Activated CD4-positive, alpha-beta T cell treated with anti-CD3 and anti-CD28 coated beads, Interleukin-2, amount 50 U/mL, for 24 hours (primary cell): ENCODE measurements at places on chromosomes 5 and 9.

DNA sequence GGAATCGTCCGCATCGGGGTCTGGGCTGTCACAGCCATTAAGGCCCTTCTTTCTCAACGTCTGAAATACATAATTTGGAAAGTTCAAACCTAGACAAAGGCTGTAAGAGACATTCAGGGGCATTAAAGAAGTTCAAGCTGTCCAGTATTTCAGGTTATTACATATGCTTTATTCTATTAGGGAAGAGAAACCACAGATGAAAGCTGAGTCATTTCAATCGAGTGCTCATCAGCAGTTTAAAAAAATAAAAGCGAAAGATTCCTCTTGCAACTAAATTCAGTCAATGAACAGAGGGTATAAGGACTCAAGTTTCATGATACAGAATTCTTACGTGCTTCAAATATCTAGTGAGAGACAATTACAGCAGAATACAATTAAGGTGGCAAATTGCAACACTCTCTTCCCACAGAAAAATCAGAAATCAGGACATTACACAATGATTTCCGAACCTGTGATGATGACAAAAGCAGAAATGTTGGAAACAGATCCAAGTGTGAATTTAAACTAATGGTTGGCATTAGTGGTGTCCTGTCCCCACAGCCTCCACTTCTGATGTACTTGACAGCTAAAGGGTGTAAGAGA lies 121.6 kb downstream of the MEF2C start:
- no peak for DNase-seq

DNA sequence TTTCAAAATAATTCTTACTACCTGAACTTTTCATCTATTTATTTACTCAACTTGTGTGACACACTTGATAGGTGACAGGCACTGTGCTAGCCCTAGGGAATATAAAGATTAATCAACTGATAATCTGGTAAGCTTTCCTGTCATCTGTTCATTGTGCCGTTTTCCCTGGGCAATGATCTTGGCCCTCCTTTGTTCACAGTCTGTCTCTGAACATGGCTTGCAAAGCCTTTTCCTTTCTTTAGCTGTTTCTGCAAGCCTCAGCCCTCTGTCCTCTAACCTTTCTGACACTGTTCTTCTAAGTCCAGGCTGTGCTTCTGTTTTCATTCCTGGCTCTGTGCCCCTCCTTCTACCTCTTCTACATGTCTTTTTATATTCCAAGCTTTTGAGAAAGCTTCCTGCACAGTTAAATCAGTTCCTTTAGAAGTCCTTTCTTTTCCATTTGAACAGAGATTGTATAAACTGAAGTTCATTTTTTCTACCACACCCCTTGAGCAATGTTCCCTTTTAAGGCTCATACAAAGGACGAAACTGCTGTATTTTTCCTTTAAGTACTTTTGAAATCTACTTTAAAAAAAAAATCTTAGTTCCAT lies 803.0 kb upstream of the ZNF608 start:
- no peak for DNase-seq

DNA sequence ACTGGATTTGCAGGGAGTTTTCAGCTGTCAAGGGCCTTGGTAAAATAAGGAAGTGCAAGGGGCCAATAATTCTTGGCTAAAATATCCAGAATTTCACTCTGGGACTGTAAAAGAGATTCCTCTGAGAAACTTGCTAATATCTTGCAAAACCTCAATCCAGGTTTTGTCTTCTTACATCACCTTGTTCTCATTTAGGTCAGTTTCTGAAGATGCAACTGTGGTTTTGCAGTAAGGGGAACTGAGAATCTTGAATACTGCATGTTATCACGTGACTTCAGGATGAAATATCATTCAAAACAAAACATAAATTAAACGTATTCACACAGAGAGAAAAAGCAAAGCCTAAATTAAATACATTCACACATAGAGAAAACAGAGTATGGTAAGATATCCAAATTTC lies 35.0 kb upstream of the RIC1 start:
- DNase-seq = no peak

DNA sequence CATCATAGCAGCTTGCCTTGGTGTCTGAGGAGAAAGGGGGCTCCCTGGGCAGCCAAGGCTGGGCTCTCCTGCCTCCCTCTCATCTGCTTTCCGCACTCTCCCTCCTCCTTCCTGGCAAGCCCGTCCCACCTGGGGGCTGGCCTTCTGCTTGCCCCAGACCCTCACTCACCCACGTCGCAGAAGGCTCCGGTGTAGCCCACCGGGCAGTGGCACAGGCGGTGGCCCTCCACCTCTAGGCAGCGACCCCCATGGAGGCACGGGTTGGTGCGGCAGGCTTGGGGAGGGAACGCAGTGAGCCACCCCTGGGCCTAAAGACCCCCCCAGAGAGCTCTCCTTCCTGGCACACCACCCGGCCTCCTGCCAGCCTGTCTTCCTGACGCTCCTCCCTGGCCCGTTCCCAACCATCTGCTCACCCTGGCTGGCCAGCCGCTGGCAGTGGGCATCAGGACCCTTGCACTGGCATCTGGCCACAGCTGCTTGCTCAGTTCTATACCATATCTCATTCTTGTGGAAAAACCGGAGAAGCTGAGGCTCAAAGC lies 4.2 kb upstream of the PFN3 start:
- DNase-seq = no peak

GRCh38 chr5:62922191-62922590 lies 343.6 kb downstream of the LRRC70 start:
- DNase-seq = no peak

- DNase-seq = no peak
These were observed 72.0 kb upstream of the STXBP1 start for GRCh38 chr9:127539982-127540663.

- DNase-seq = no peak
These were observed 63.1 kb downstream of the PPP2R2B start for GRCh38 chr5:146815411-146815810.

DNA sequence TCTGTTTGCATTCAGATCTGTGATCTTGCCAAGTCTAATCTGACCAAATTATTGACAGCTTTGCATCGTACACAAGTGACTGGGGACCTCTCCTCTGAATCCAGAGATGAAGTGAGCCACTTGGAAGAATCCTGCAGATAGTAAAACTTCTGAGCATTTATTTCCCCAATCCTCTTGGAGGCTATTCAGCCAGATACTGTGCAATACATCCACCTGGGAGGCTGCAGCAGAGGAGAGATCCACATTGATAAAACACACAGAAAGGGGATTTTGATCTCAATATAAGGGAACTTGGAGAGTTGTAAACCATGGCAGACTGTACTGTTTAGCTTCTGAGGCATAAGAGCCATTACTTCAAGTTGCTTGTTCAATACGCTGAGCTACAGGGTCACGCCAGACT lies 654.6 kb downstream of the MTRR start:
- DNase-seq = no peak

- no peak for DNase-seq
These were observed 607 bp downstream of the PCSK1 start for GRCh38 chr5:96432216-96433065.

- DNase-seq = no peak
These were observed 31.9 kb upstream of the SPARC start for GRCh38 chr5:151718646-151719045.

- no peak for DNase-seq
These were observed 73.6 kb upstream of the RETREG1 start for GRCh38 chr5:16690243-16690852.

DNA sequence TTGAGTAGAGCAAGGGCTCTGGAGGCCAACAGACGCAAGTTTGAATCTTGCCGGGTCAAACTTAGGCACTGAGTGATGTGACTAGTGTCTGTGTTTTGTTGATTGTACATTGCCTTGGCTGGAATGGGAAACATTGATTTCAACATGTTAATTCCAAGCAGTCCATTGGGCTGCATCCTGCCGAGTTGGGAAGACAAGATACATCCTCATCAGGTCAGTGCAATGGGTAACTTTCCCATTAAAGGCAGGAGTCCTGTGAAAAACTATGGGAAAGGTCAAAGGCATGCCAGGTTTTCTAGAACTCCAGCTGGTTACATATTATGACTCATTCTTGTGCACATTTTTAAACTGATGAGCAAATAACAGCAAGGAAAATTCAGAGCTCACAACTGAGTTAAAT lies 126.5 kb upstream of the ABCA1 start:
- no peak for DNase-seq

- no peak for DNase-seq
These were observed 323.4 kb downstream of the FBXL7 start for GRCh38 chr5:15823398-15823797.

- DNase-seq = peak; percentile 54
These were observed 137.6 kb downstream of the SUSD1 start for GRCh38 chr9:112037281-112038016.

DNA sequence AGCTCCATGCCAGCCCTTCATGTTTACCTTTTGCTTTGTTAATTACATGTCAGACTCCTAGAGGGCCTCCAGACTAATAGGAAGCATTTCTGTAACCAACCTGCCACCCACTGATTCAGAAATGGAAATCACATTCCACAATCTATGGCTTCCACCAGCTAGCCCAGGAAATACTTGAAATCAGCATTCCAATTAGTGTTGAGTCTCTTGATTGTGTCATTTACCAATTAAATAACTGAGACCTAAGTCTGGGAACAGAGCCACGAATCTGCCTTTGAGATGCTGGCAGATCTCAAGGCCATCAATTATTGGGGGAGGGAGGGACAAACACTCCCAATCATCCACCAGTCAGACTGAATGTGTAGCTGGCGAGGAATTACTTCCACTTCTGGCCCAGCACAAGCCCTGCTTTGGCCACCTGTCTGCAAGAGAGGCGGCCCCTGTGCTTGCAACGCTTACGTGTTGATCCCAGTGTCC lies 27.4 kb upstream of the SAP30L start:
- no peak for DNase-seq

DNA sequence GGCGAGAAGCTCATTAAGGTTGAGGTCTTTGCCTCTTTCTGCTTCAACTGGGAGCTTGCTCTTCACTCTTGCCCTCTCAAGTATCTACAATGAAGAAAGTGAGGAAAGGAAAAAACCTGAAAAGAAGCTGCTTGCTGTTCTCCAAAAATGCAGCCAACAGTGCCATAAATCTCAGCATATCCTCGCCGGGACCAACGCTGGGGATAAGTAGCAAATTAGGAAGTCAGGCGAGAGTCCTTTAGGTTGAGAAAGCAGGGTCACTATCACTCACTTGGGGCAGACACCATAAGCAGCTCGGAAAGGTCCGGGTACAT lies 399 bp downstream of the NUP155 start:
- no peak for DNase-seq

GRCh38 chr9:90904706-90905478 lies 103.3 kb downstream of the SYK start:
- DNase-seq = no peak

DNA sequence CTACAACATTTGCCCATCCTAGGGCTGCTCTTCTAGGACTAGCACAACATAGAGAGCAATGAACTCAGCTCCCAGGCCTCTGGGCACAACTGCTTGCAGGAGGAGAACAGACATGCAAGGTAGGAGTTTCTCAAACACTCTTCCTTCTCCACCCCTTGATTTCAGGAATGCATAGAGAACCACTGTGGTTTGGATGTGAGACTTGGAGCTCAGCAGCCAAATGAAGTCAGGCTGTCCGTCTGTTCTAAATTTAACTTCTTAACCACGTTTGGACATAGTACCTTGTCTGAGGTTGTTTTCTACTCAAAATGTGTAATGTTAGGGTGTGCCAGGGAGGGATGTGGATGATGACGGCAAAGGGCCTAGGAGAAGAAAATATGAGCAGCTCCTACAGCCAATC lies 515.1 kb upstream of the TNC start:
- DNase-seq = no peak

- DNase-seq = no peak
These were observed 60.8 kb upstream of the TMC1 start for GRCh38 chr9:72460342-72461312.
